Fibroblast of skin of right biceps (primary cell): ENCODE measurements at places on chromosomes 4 and X.

DNA sequence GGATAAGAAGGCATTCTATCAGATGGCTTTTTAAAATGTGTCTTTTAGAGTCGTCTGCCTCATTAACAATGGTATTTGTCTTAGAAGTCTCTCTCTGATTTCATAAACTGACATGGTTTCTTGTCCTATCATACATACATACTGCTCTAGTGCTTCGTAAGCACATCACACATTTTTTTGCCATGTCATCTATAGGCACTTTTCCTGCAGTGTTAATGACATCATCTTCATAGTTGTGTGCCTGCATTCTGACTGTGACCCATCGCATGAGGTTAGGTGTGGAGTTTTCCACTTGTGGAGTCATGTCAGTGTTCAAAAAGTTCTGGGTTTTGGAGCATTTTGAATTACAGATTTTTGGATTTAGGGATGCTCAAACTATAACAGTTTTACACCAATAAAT, 361.6 kb upstream of the SPOCK3 start:
- no peak for DNase-seq

GRCh38 chrX:24480400-24480865, 15.3 kb downstream of the PDK3 start:
- no peak for DNase-seq

GRCh38 chrX:55206162-55206941, 13.8 kb upstream of the PAGE5 start:
- no peak for DNase-seq

DNA sequence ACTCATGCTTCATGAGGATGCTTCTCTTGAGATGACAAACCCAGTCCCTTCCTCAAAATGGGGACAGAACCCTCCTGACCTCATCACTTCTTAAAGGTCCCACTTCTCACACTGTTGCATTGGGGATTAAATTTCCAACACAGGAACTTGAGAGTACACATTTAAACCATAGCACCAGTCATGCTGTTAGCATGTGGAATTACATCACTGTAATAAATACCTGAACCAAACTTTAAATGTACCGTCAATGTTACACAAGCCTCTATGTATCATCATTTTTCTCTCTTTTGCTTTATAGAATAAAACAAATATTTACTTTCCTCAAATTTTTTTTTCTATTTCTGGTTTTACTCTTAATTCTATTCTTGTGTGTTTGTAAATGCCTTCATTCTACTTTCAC, 448.2 kb downstream of the CCSER1 start:
- DNase-seq, result no peak

GRCh38 chrX:6225288-6225910, 3.3 kb downstream of the NLGN4X start:
- no peak for DNase-seq

- no peak for DNase-seq
Measured at GRCh38 chrX:153342762-153343558, 9.0 kb downstream of the ZNF275 start.

- no peak for DNase-seq
Measured at GRCh38 chrX:9797384-9798360, 11.4 kb downstream of the SHROOM2 start.
